ENCODE measurements at places on chromosomes 6 and 20.

GRCh38 chr6:78340755-78341154 lies 526.6 kb upstream of the IRAK1BP1 start:
- no peak for DNase-seq

GRCh38 chr6:17972074-17972952 lies 15.1 kb downstream of the KIF13A start:
- DNase-seq: peak; percentile 40

DNA sequence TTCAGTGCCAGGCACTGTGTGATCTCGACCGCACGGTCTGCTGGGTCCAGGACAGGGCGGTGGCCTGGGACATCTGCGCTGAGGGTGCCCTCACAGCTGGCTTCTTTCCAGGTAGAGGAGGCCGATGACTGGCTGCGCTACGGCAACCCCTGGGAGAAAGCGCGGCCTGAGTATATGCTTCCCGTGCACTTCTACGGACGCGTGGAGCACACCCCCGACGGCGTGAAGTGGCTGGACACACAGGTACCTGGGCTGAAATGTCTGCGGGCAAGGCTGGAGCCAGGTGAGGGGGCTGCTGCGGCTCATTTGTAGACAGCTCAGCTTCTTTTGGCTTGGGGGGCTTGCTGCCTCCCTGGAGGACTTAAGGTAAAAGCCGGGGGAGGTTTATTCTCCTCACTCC lies 26.6 kb downstream of the PYGB start:
- DNase-seq: no peak

GRCh38 chr6:15301179-15302006 lies 55.5 kb downstream of the JARID2 start:
- no peak for DNase-seq

GRCh38 chr20:63394069-63394919 lies 33.1 kb upstream of the CHRNA4 start:
- DNase-seq: no peak

- DNase-seq: no peak
Observed at GRCh38 chr6:139343052-139343750, 31.2 kb downstream of the CITED2 start.

DNA sequence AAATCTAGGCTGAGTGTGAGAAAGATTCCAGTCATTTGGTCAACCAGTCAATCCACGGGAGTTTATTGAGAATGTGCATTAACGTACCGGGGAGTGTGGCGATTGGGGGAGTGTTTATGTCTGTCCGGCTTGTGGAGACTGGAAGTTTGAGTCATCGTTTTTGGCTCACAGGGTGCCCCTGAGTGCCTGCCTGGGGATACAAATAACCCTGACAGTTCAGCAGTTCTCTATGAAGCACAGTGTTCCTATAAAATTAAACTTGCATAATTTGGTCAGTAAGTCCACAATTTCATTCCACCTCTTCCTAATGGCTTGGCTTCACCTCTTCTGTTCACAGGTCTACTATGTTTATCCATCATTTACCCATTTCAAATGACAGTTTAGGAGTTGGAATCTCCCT lies 72.6 kb upstream of the PLEKHG1 start:
- peak; percentile 10 for DNase-seq

DNA sequence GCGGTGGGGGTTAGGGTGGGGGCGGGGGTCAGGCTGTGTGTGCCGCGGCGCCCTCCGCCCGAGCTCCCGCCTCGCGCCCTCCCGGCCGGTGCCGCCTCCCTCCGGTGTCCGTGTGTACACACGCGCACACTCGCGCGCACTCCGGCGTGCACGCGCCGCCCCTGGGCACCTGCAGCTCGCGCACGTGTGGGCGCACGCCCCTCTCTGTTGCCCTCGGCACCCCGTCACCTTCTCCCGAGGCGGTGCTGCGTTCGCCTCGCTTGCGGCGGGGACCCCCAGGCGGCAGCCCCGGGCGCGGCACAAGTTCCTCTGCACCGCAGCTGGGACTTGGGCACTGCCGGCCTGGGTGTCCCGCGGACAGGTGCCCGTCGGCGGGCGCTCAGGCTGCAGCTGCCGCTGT lies 525 bp downstream of the MACROD2 start:
- DNase-seq: peak; percentile 23

GRCh38 chr6:158361961-158362669 lies 49.9 kb downstream of the TULP4 start:
- DNase-seq: no peak

- DNase-seq: no peak
Observed at GRCh38 chr6:110490110-110490509, 13.7 kb upstream of the SLC22A16 start.

DNA sequence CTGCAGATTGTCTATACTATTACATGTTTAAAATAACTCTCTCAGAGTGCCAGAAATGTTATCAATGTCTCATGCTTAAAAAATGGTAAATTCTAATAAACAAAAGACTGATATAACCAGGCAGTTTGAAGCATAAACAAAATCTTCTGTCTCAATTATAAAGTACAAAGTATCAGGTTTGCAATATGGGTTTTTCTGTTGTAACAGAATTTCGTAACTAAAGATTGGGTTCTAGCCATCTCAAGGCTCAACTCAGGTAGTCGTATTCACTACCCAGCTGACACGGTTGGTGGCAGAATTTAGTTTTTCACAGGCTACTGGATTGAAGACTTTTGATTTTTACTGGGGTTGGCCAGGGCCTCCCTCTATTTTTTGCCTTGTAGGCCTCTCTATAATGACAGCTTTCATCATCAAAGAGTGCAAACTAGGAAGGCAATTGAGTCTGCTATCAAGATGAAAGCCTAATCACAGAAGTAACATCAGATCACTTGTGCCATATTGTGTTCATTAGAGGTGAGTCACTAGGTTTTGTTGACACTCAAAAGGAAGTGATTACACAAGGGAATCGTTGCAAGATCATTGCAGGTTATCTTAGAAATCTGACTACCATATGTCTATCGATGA lies 3.6 kb downstream of the CYP39A1 start:
- DNase-seq: no peak

DNA sequence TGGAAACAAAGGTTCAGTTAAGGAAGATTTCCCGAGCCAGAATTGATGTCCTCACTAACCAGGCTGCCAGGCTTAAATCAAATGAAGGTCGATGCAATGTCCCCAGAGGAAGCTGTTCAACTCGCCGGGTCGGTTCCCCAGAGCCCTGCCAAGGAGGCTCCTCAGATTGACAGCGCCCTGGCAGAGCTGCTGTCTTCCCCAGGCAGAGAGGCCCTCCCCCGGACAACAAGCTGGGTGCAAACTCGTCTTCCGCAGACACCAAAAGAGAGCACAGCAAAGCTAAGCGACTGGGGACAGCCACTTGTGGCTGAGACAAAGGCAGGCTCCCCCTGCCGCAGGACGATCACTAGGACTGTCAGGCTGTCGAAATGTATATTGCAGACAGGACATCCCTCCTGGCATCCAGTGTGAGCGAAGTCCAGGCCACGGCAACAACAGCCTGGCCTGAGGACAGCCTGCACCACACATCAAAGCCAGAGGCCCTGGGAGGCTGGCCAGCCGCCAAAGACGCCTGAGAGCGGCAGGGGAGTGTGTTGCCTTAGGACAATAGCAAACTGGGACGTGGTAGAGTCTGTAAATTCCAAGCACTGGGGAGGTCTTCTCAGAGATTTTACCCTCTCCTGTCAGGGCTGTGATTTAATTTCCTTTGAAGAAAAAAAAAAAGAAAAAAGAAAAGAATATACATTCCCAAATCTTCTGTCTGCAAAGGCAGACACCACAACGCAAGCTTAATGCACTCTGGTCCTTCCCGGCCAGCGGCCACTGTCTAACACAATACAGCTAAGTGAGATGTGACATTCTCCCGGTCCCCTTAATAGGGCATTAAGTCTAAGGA lies 99.1 kb downstream of the HIVEP2 start:
- DNase-seq: peak; percentile 97

DNA sequence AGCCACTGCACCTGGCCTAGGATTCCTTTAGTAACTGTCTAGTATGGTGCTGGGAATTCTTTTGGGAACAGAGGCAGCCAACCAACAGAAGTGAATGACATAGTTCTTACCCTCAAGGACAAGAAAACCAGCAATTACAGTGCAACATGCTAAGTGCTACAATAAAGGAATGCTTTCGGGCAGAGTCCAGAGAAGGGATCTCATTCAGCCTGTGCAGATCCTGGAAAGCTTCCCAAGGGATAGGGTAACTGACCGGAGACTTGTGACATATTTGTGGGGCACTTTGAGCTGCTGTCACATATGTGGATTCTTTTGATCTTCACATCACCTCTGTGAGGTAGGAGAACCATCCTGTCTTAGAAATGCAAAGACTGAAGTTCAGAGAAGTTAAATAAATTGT lies 46.8 kb downstream of the C6orf15 start:
- no peak for DNase-seq

GRCh38 chr20:63128367-63128766 lies 87.6 kb downstream of the YTHDF1 start:
- DNase-seq: no peak

GRCh38 chr6:75130784-75131183 lies 75.1 kb downstream of the COL12A1 start:
- DNase-seq: peak; percentile 33

GRCh38 chr6:89412071-89413005 lies at the start of gene RRAGD:
RRAGD (minus strand) TSS chr6:89412273; CDS start chr6:89411993, 280 bp downstream.
- DNase-seq: peak; percentile 19

DNA sequence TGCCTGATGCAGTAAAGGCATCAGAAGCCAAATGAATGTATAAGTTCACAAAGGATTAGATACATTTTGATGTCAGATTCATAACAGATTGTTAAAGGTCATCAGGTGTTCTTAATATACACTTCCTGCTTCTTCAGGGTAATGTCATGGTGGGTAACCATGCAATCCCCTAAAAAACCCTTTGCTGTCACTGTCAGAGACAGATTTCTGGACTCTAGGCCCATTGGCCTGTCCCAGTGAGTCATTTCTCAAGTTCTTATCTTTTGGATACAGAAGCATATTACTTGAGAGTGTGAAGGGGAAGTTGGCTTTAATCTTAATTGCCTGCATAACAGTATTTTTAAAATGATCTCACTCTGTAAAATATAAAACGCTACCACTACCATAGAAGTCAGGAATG lies 895.6 kb upstream of the MAP3K7 start:
- peak; percentile 81 for DNase-seq

GRCh38 chr6:106886922-106887797 lies 87.4 kb downstream of the CD24 start:
- DNase-seq: no peak

DNA sequence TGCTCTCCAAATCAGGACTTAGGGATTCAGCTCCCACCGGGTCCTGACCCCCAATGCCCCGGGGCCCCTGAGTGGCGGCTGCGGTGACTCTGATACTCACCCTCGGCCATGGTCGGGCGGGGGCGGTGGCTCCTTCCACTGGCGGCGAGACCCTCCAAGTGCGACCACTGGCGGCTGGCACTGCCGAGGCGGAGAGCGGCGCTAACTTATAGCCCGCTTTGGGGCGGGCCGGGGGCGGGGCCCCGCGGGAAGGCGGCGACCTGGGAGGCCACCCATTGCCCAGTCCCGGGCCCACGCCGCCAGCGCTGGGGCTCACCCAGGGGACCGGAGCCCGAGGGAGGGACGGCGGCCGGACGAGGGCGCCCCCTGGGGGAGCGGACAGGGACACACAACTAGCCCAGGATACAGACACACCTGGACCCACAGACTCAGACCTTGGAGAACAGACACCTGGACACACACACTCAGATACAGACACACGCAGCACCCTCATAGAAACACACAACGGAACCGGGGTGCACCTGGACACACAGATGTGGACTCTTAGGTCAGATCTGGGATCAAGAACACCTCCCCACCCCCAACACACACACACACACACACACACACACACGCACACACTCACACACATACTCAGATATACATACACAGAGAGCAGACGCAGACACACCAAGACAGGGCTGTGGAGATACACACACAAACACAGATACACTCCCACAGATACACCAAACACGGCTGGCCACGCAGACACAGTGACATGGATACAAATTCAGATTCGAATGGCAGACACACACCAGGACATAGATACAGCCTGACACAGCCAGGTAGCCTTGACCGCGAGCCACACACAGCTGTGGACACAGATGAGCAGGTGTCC lies at the start of gene TGM2:
TSS of gene TGM2 (minus strand) at position 182 of the 877 bp plus-strand sequence. CDS start at position 110, 72 bp downstream.
- peak; percentile 91 for DNase-seq

DNA sequence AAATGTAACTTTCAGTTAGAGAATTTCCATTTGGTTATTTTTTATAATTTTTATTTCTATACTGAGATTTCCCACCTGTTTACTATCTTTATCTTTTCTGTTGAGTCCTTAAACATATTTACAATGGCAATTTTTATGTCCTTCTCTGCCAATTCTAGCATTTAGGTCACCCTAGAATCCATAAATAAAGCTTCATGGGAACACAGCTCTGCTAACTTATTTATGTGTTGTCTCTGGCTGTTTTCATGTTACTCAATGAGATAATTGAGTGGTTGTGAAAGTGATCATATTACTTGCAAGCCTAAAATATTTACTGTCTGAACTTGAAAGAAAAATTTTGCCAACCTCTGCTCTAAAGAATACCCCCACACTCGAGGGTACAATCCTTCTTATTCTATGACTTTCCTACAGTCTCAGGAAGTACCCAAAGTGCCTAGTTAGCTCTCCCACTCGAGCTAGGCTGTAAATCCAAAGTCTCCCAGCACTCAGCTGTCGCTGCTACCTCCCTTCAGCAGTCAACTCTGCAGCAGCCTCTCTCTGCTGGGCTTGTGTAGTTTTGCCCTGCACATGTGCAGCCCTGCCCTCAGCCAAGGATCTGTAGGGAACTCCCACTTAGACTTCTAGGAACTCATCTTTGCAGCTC lies 53.5 kb upstream of the GCLC start:
- no peak for DNase-seq

GRCh38 chr20:10402938-10403608 lies 30.9 kb downstream of the MKKS start:
- no peak for DNase-seq

GRCh38 chr20:48186915-48187314 lies 401.6 kb upstream of the SULF2 start:
- no peak for DNase-seq

DNA sequence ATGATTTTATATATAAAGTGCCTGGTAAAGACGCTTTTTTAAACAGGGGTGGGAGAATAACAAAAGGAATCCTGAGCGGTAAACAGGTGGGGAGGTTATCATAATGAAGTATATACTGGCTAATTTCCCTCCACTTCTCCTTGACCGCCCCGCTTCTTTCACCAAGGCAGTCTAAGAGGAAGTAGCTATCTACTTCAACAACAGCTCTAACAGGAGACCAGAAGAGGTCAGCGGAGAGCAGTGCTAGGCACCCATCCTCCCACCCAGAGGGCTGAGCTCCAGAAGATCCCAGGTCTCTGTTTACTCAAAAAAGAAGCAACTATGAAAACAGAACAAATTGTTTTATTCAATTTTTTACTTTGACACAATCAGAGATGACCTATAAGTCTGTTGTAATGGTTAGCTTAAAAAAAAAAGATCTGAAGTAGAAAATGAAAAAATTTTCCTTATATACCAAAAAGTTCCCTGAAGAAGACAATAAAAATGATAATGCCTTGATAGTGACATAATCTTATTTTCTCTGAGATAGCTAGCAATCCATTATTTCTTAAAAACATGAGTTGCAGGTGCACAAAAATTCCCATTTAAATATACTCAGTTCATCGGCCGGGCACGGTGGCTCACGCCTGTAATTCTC lies 141.1 kb downstream of the PDSS2 start:
- DNase-seq: peak; percentile 77
